Activated CD8-positive, alpha-beta memory T cell treated with anti-CD3 and anti-CD28 coated beads, Interleukin-2, amount 50 U/mL, for 48 hours (primary cell): ENCODE measurements at places on chromosomes 6 and 20.

- DNase-seq, result no peak
These were observed 48.3 kb downstream of the CDK5RAP1 start for GRCh38 chr20:33353013-33353402.

- no peak for DNase-seq
These were observed 26.4 kb upstream of the MCM3 start for GRCh38 chr6:52310932-52311331.

DNA sequence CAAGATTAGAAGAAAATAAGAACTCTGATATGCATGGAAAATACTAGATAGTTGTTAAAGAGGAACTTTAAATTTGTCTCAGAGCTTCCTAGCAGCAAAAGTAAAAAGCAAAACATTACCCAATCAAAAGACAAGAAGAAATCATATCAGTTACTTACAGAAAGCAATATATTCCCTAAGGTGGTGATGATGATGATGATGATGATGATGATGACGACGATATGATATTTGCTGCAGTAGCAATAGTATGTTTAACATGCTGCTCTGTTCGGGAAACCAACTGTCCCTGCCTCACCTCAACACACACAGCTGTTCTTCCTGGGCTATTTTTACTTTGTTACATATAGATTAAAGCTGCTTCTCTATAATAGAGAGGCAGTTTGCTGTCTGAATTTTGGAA, 12.0 kb upstream of the TBX18 start:
- no peak for DNase-seq

DNA sequence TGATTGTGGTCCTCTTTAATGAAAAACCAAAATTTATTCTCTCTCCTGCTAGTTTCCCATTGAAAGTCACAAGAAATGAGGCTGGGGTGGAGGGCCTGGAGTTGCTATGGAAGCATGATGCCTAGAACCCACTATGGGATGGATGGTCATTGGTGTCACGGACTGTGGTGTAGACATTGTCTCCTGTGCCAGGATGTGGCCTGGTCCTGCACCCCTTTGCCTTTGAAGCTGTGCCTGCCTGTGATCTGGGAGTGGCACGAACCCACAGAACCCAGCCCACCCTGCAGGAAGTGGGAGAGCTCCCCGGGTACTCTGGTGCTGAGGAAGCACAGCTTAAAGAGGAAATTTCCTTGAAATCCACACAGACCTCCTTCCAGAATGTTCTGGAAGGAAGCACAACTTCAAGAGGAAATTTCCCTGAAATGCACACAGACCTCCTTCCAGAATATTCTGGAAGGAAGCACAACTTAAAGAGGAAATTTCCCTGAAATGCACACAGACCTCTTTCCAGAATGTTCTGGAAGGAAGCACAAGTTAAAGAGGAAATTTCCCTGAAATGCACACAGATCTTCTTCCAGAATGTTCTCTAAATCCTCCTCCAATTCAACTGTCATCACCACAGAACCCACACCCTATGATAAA, 105.6 kb downstream of the CDH26 start:
- DNase-seq, result peak; percentile 28

- no peak for DNase-seq
These were observed 16.2 kb upstream of the CST3 start for GRCh38 chr20:23654000-23654399.

- DNase-seq, result no peak
These were observed 2.5 kb downstream of the FYN start for GRCh38 chr6:111870742-111871064.

- DNase-seq, result no peak
These were observed 6.4 kb downstream of the TFAP2A start for GRCh38 chr6:10408457-10408856.

DNA sequence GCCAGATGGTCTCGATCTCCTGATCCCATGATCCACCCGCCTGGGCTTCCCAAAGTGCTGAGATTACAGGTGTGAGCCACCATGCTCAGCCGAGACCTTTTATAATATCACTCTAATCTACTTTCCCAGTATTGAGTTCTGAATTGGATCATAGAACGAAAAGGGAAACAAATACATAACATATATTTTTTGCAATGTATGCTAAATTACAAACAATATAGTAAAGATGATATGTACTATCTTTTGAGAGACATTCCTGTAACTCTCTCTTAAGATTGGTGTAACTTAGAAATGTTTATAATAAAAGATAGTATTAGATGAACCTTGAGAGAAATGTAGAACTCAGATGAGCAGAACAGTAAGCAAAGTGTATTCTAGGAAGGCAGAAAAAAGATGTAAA, 129.2 kb upstream of the TENT5A start:
- no peak for DNase-seq

GRCh38 chr20:9884666-9885065, 45.8 kb upstream of the PAK5 start:
- DNase-seq, result no peak

DNA sequence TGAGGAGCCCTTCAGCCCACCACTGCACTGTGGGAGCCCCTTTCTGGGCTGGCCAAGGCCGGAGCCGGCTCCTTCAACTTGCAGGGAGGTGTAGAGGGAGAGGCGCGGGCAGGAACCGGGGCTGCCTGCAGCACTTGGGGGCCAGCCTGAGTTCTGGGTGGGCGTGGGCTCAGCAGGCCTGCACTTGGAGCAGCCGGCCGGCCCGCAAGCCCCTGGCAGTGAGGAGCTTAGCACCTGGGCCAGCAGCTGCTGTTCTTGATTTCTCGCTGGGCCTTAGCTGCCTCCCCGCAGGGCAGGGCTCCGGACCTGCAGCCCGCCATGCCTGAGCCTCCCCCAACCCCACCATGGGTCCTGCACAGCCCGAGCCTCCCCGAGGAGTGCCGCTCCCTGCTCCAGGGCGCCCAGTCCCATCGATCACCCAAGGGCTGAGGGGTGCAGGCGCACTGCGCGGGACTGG, 101.7 kb upstream of the ADGRB3 start:
- DNase-seq, result no peak

- DNase-seq, result no peak
These were observed 74.7 kb downstream of the SOBP start for GRCh38 chr6:107564589-107564951.

GRCh38 chr20:23609486-23610109, 3.9 kb upstream of the CST9 start:
- DNase-seq, result no peak

DNA sequence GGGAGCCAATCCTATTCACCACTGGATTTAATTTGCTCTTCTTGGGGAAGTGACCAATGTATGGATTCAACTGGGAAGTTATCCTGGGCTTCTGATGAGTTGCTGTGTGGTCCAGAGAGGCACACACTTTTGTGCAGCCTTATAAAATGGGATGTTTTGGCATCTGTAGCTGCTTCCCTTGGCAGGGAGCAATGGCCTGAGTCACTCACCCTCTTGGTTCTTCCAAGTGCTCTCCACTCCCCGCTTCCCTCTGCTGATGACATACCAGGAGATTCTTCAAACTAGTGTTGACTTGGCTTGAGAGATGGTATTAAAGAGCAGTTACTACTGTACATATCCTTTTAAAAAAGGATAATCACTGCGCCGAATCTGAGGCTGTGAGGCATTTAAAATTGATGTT, 105.8 kb downstream of the JARID2 start:
- DNase-seq, result no peak

DNA sequence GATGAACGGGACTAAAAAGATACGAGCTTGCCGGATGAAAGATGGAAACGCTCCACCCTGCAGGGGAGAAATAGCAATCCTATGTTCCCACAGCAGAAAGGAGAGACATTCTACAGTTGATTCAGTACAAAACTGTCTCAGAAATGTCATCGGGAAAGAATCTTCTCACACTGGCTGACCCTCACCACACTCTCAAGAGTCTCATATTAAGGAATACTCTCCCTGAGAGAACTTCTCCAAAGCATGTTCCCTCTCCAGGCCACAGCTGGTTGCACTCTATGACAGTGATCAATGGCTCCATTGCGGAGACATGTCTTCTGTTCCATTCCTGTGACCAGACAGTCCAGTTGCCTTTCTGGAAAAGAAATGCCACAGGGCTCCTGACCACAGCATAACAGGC, 758.0 kb upstream of the CHD6 start:
- no peak for DNase-seq

DNA sequence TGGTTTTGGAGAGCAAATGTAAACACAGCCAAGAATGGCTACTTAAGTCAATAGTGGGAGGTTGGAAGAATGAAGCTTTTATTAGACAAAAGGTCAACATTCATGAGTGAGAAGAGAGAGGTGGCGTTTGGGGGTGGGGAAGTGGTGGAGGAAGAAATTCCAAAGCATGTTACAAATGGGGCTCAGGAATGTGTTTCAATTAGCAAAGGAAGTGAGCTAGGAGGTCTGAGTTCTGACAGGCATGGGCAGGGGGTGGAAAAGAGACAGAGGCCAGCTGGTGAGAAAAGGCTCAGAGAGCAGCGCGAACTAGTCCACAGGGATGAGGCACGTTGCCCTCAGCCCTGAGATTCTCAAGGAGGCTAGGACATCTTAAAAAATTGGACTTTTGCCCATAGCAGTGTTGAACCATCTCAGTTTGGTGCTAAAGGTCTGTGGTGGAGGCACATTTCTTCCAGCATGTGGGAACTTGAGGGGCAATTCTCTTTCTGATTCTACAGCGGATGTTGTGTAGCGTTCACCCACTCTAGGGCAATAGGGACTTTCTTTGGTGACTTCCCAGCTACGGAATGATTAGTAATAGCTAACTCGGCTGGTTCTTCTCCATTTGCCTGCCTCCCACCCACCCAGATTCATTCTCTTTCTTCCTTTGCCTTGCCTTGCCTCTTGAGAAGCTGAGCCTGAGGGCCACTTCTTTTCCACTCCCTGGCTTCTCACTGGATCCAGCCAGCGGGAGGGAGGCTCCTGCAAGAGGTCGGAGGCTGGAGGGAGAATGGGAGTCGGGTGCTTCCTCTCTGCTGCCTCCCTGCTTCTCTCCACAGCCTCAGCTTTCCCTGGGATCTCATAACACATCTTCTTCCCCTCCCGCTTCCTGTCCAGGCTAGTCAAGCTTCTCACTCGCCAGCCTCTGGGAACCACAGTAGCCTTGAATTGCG, 45.1 kb upstream of the NEDD9 start:
- no peak for DNase-seq

DNA sequence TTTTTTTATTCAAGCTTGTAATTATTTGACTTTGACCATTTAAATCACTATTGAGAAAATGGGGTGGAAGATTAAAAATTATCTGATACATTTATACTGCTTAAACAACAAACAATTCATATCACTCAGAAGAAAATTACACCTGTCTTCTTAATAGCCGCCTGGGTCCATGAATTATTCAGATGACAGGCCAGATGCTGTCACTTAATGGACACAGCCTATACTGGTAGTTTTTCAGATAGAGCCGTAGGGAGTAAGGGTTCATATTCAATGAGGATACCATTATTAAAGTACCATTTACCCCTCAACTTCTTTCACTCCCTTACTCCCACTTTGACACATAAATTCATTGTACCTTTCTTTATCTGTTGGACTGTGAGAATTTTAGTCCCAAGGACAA, 1193.4 kb upstream of the MAP3K7 start:
- no peak for DNase-seq

DNA sequence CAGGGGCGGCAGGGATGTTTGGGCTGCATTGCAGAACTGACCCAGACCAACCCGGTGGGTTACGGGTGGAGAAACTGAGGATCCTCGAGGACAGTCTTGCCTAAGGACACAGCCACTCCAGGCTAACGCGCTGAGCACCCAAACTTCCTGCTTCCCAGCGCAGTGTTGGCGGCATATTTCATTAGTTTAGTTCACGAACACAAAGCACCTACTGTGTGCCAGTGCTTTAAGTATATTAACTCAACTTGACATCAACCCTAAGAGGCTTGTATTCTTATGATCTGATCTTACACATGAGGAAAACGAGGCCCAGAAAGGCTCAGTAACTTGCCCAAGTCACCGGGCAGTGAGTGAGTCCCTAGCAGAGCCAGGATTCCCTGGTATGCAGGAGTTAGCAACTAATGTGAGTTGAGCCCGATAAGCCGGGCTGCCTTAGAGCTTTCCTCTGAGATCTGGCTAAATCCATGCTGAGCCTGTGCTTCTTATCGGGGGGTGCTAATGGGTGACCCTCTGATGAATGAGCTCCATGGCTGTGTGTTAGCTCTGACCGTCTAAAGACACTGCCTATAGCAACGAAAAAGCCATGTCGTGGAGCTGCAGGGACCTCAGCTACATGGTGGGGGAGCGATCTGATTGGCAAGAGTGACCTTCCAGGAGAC, 92.7 kb downstream of the CD40 start:
- DNase-seq, result no peak

DNA sequence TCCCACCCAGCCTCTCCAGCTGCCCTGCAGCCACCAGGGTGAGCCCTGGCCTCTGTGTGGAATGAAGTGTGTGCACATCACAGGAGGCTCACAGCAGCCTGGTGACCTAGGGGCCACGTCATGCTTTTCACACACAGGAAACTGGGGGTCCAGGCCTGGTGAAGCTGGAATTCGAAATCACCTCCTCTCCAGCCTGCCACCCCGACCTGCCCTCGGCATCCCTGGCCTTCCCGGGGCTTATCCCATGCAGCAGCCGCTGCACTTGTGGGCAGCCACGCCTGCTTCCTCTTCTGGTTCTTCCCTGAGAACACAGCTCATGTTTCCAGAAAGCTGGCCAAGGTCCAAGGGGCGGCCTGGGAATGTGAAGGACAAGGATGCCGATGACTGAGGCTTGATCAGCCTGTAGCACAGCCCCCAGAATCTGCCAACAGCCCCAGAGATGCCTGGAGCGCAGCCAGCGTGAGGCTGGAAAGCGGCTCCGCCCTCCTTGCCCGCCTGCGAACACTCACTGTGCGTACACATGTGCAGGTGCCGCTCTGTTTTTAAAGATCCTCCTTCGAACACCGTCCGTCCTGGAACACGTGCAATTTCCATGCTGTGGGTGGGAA, 4.2 kb upstream of the NTSR1 start:
- no peak for DNase-seq

DNA sequence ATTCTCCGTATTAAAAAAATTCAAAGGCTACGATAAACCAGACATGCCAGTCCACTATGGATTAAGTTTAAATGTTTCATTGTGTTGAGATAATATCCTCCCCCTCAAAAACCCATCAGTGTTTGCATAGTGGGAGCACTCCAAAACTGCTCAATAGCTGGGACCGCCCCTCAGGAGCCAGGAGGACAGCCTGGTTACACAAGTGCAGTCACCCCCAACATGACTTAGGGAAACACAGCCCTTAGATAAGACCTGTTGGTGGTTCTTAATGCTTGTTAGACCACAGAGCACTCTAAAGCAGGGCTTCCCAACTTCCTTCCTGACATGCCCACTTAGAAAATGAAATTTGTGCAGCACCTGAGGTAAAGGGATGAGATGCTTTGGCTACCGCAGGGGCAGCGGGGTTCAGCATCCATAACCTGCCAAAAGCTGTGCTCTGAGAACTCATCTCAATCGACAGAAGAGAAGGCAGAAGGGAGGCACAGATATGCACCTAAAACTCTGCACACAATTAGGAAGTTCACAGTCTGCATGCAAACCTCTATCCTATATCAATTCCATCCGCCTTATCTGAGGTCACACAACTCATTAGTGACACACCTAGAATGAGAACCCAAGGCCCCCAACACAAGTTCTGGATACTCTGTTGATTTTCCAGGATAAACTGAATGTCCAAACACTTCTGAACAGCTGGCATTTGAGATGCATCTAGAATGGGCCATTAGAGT, 74.3 kb downstream of the RALGAPA2 start:
- no peak for DNase-seq

GRCh38 chr6:158205169-158205944, 37.2 kb downstream of the GTF2H5 start:
- no peak for DNase-seq
